Caco-2 (cell line): ENCODE measurements at places on chromosomes 6 and 20. TPM values are rescaled to one million over a fixed set of nuclear protein-coding genes. Genes with fewer than 3 reads are reported as not detected.

DNA sequence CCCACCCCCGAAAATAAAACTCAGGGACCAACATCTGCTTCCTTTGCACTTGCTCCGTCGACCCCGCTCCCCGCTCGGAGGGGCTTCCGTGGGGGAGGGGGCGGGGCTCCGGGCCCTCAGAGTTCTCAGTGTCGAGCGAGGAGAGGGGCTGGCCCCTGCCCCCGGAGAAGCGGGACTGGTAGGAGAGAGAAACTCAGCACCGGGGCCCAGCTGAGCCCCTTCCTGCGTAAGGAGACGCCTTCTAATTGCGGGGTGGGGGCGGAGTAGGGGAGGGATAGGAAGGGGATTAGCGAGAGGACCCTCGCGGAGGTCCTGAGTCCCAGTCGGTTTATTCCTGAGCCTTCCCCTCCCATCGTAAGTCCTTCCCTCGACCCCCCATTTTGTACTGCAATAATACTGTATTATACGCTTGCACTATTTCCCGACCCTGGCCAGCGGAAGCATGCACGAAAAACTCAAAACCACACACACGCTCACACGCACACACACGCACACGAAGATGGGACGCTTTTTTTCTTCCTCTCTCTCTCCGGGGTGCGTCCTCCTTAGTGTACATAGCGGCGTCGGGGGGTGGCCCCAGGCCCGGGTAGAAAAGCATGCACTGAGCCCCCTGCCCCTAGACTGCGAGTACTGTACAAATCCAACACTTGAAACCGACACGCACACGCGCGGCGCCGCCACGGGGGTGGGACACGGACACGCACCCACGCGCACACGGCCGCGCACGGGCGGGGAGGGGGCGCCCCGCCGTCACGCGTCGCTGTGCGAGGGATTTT lies 22.1 kb upstream of the SLC22A7 start:
- no peak for DNase-seq

GRCh38 chr6:136846046-136846445 lies 23.7 kb downstream of the PEX7 start:
- DNase-seq = peak; percentile 48

GRCh38 chr20:44586289-44586911 lies 4.0 kb downstream of the PKIG start:
- DNase-seq = no peak

- DNase-seq = no peak
Measured at GRCh38 chr6:38370653-38371601, 268.8 kb downstream of the BTBD9 start.

DNA sequence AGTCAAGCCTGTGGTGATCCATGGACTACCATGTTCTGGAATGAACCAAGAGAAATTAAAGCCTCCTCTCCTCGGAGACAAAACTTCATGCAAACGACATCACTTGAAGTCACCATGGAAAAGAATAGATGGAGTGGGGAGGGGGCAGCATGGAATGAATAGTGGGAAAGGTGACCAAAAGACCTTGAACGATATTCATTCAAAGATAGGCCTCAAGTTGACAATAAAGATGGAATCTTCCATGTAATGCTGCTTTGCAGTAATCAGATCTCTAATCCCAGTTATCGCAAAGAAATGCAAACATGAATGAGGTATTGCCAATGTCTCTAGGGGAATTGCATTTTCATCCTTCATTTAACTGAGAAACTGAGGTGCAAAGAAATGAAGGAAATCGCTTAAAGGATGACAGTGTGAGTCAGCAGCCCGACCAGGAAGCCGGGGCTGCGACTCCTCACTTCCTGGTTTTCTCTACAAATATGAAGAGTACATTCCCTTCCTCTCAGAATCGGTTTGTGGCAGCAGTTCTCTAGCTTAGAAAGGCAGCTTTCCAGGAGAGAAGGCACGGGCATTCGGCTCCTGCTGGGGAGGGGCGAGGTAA lies 65.6 kb upstream of the RREB1 start:
- DNase-seq = peak; percentile 44

Gene WFDC13
- not detected in 2 replicates for total RNA-seq

- DNase-seq = peak; percentile 88
Measured at GRCh38 chr20:50120935-50121693, 8.2 kb upstream of the UBE2V1 start.

- no peak for DNase-seq
Measured at GRCh38 chr6:87154641-87154992, 748 bp upstream of the ZNF292 start.

Gene VGLL2
- total RNA-seq = not detected in 2 replicates

Gene C20orf144
- total RNA-seq = 0.18 and 0.51 TPM in 2 replicates

Gene SNRNP48
- total RNA-seq = 25.1 and 29.1 TPM in 2 replicates

- DNase-seq = no peak
Measured at GRCh38 chr6:154360476-154360875, 3.9 kb upstream of the IPCEF1 start.

GRCh38 chr6:125957845-125958244 lies 1.3 kb downstream of the HINT3 start:
- peak; percentile 52 for DNase-seq

GRCh38 chr20:37276494-37277252 lies 12.8 kb upstream of the MANBAL start:
- DNase-seq = no peak

DNA sequence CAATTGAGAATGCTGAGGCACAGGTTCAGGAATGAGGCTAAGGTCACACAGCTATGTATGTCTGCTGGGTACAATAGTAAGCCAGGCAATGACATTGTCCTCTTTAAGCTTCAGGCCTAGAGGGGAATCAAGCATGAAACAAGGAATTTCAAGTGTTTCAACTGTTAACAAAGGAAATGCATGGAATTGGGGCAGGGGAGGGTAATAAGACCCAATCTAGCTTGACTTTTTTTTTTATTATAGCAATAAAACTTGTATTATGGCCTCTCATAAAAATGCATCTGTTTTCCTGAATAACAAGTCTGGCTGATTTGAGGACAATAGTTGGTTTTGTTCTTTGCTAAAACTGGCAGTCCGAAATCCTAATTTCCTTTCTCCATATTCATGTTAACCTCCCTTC lies 336.7 kb downstream of the CBLN4 start:
- DNase-seq = no peak

DNA sequence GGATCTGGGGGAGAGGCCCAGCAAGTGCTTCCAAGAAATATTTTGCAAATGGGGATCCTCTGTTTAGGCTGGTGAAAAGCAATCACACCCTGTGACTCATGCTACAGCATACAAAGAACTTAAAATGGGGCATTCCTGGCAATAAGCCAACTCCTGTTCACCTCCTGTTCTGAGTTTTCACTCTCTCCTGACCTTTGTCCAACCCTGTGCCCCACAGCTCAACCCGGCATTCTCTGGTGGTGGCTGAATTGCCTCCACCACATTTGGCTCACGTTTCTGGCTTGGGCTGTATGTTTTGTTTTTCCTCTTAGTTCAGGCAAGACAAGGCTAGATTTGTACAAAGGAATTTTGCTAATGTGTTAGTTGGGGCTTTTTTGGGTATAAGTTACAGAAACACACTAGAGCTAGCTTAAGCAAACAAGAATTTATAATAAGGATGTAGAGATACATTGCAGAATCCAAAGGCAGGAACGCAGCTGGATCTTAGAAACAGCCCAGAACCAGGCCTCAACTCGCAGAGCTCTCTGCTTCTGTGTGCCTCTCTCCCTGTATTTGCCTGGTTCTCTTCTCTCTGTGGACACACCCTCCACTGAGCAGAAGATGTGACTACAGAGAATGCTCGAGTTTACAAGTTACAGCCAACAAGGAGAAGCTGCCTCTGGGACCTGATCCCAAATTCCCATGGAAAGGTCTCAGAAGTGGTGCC lies 9.4 kb downstream of the ABCC10 start:
- peak; percentile 78 for DNase-seq

- DNase-seq = no peak
Measured at GRCh38 chr6:121881974-121882667, 446.7 kb downstream of the GJA1 start.

DNA sequence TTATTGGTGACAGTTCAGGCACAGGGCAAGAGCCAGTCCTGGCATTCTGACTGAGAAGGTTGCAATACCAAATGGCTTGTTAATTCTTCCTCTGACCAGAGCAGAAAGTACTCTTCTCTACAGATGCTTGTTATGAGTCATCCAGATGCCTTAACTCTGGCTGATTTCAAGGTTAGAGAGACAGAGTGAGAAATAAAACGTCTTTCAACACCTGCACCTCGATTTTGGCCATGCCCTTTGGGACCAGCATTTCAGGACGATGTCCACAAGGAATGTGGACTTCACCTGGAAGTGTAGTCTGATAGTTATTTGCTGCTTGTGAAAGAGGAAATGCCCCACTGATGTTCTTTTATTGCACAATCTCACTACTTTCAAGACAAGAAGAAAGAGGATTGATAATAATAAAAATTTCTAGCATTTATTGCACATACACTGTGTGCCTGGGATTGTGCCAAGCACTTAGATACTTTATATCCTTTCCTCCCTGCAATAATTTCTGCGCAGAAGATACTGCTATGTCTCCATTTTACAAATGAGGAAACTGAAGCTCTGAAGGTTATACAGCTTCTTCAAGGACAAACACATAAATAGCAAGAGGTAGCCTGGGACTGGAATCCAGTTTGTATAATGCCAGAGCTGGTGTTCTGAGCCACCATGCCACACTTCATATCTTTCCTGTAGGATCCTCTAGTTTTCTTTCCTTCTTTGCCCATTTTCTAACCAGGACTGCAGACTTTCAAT lies 33.5 kb upstream of the MCM3 start:
- no peak for DNase-seq

Gene MYO6
- total RNA-seq = 39.9 and 43.0 TPM in 2 replicates

DNA sequence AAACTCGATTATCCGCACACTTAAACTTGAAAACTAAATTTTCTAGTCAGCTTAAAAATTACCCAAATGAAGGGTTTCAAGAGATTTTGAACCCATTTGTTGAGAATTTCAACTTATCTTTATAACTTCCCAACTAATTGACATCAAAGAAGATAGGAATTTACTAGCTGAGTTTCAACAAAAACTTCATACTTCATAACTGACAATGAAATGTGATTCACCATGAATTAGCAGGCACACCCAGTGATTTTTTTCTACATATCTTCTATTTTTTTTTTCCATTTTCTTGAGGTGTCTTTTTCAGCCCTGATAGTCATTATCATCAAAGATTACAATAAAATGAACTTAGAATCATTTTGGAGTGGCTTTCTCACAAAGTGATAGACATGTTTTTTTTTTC lies 26.7 kb downstream of the TNFAIP3 start:
- no peak for DNase-seq

- DNase-seq = peak; percentile 25
Measured at GRCh38 chr20:58906894-58907293, 54.4 kb downstream of the GNAS start.

- no peak for DNase-seq
Measured at GRCh38 chr6:18395856-18396197, 8.7 kb downstream of the RNF144B start.

- DNase-seq = no peak
Measured at GRCh38 chr6:39044181-39044580, 4.4 kb upstream of the GLP1R start.

- DNase-seq = no peak
Measured at GRCh38 chr6:138726066-138726756, 47.4 kb upstream of the CCDC28A start.

DNA sequence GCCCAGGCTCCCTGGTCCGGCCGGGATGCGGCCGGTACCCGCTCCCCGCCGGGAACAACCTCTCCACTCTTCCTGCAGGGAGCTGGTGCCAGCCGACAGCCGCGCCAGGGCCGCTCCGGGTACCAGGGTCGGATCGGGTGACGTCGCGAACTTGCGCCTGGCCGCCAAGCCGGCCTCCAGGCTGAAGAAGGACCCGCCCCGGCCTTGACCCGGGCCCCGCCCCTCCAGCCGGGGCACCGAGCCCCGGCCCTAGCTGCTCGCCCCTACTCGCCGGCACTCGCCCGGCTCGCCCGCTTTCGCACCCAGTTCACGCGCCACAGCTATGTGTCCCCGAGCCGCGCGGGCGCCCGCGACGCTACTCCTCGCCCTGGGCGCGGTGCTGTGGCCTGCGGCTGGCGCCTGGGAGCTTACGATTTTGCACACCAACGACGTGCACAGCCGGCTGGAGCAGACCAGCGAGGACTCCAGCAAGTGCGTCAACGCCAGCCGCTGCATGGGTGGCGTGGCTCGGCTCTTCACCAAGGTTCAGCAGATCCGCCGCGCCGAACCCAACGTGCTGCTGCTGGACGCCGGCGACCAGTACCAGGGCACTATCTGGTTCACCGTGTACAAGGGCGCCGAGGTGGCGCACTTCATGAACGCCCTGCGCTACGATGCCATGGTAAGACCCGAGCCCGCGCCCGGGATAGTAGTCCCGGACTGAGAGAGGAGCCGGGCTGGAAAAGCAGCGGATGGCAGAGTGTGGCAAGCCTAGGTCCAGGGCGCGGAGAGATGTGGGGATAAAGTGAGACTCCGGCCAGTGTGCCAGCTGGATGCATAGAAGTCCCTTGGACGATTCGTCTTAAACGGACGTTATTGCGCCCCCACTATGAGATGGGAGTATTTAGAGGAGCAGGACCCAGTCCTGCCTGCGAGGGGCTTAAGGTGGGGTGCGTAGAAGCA lies at the start of gene NT5E:
TSS of gene NT5E (plus strand) at position 266 of the 942 bp plus-strand sequence. CDS start at position 323, 57 bp downstream.
- peak; percentile 71 for DNase-seq

DNA sequence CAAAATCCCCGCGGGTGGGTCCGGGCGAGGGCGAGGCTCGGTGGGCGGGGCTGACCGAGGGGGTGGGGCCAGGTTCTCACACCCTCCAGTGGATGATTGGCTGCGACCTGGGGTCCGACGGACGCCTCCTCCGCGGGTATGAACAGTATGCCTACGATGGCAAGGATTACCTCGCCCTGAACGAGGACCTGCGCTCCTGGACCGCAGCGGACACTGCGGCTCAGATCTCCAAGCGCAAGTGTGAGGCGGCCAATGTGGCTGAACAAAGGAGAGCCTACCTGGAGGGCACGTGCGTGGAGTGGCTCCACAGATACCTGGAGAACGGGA lies 809 bp downstream of the HLA-G start:
- DNase-seq = no peak

GRCh38 chr6:152059909-152060308 lies 252.4 kb downstream of the ESR1 start:
- no peak for DNase-seq

Gene DLK2
- 0.75 and 1.2 TPM in 2 replicates for total RNA-seq

DNA sequence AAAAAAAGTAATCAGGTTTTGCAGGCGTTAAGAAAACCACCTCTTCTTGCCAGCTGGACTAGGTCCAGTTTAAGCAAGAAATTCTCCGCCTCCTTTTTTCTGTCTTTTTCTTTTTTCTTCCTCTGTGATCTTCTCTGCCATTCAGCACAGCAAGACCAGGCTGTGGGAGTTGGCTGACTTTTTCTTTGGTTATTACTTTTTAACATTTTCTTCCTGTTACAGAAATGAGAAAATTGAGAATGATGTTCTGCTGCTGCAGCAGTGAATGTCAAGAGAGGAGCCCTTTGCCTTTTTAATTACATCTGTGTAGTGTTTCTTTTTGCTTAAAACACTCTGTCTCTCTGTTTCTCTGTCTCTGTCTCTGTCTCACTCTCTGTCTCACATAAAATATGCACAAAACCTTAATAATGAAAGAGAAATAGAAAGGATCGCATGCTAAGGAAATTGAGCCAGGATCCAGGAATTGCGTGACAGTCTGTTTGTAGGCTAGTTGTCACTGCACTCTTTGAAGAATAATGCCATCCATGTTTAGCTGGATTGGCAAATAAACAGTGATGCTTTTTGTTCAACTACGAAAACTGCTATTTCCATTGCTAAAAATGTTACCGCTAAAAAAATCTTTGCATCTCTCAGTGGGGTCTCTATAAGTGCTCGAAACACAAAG lies 103.2 kb upstream of the SUPT3H start:
- DNase-seq = no peak

Gene KIFC1
- 65.3 and 65.4 TPM in 2 replicates for total RNA-seq

- DNase-seq = peak; percentile 39
Measured at GRCh38 chr6:5025911-5026819, 22.3 kb upstream of the RPP40 start.

Gene HLA-G
- total RNA-seq = 0.88 TPM in 1 of 2 replicates, not detected in the other
